ENCODE measurements at places on chromosomes 6 and 20.
A peak's percentile ranks its signal among the peaks of the same experiment; 100 is the strongest.

- peak; percentile 70 for DNase-seq
Measured at GRCh38 chr6:13466304-13467215, 20.8 kb downstream of the GFOD1 start.

- DNase-seq, result no peak
Measured at GRCh38 chr6:1516742-1517520, 92.8 kb upstream of the FOXC1 start.

DNA sequence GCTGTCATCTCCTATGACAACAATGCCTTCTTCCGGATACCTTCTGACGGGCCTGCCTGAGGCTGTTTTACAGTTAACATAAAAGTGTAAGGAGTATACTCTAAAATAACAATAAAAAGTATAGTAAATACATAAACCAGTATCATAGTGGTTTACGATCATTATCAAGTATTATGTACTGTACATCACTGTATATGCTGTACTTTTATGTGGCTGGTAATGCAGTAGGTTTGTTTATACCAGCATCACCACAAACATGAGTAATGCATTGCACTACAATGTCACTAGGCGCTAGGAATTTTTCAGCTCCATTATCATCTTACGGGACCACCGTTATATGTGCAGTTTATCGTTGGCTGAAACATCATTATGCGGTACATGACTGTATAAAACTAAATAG lies 76.5 kb downstream of the VEGFA start:
- no peak for DNase-seq

- DNase-seq, result no peak
Measured at GRCh38 chr6:148608199-148608951, 138.5 kb upstream of the UST start.

GRCh38 chr6:88361298-88361697 lies 195.2 kb upstream of the CNR1 start:
- no peak for DNase-seq

DNA sequence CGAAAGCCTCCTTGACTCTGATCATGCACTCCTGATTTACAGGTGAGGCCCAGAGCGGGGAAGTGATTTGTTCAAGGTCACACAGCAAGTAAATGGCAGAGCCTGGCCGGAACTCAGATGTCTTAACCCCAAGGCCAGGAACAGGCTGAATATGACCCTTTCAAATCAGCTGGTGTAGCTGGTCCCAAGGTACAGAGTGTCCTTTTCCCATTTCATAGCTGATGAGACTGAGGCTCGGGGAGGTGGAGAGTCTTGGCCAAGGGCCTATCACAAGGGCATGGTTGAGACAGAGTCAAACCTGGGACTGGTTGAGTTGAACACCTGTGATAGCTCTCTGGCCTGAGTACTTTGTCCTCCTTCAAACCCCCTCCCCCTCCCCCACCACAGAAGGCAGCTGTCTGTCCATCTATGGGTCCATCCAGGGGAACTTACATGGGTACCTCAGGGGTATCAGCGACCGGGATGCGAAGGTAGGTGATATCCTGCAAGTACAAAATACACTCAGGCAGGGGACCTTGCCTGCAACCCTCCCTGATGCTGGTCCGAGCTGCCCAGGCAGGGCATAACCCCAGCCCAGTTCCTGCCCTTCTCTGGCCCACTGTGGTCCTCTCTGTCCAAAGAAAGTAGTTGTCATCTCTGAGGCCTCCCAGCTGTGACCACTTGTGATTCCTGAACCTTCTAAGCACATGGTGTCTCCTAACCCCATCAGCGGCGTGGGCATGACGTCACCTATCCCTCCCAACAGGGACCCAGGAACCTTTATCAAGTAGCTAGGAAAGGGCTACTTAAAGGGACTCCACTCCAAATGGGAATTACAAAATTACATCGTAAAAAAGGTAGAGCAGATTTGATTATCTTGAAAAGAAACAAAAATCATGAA lies 5.6 kb downstream of the DUSP15 start:
- no peak for DNase-seq

DNA sequence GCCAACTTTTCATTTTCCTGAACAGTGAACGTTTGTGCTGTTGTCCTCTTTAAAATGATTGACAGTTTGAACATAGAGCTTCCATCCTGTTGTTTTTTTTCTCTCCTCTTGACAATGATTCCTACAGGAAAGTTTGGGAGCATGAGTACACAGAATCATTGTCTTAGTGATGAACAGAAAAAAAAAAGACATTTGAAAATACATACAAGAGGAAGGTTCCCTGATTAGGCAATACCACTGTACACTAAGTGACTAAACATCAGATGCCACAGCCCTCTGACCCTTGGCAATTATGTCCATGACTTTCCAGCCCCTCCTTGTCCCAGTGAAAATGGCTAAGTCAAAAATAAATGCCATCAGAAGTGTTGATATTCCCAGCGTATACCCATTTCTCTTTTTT lies 71.5 kb downstream of the RTN4IP1 start:
- DNase-seq, result no peak

DNA sequence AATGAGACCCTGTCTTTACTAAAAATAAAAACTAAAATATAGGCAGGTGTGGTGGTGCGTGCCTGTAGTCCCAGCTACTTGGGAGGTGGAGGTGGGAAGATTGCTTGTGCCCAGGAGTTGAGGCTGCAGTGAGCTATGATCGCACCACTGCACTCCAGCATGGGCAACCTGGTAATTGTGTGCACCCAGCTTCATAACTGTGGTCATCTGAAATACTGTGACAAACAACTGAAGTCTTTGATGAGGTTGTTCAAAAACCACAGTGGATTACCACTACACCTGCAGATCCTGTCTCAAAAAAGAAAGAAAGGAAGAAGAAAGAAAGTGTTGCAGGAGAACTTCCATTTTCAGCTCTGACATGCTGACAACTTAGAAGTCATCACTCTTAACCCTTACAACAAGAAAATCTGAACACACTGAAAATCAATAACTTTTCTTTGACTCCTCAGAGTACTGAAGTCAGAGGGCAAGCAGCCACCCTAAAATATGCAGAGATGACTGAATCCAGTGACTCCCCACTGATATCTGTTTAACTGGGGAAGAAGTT lies 13.8 kb upstream of the ZBP1 start:
- no peak for DNase-seq

GRCh38 chr6:46676604-46677313 lies 10.9 kb upstream of the TDRD6 start:
- no peak for DNase-seq

GRCh38 chr6:105402090-105402938 lies 568 bp downstream of the PREP start:
- no peak for DNase-seq

DNA sequence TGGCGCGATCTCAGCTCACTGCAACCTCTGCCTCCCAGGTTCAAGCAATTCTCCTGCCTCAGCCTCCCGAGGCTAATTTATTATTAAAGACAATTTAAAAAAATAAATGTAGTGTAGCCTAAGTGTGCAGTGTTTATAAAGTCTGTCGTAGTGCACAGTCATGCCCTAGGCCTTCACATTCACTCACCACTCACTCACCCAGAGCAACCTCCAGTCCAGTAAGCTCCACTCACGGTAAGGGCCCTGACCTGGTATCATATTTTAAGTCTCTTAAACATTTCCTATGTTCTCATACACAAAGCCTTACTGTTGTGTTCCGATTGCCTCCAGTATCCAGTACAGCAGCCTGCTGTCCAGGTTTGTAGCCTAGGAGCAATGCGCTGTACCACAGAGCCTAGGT lies 168.2 kb upstream of the FOXQ1 start:
- DNase-seq, result no peak

DNA sequence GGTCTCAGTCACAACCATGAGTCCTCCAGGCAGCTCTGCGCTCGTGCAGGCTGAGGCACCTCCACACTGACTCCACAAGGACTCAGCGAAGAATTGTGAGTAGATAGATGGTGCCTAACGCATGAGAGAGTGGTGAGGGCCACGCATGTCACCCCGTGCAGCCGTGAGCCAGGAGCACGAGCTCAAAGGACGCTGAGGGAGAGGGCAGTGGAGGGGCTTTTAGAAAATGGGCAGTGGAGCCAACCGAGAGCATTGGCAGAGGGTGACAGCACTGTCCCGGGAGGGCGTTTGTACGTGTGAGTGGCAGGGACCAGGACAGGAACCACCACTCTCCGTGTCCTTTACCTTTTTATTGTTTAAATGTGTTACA lies 105.6 kb downstream of the PSMB1 start:
- no peak for DNase-seq

- DNase-seq, result no peak
Measured at GRCh38 chr20:53195876-53196610, 223.9 kb downstream of the TSHZ2 start.

DNA sequence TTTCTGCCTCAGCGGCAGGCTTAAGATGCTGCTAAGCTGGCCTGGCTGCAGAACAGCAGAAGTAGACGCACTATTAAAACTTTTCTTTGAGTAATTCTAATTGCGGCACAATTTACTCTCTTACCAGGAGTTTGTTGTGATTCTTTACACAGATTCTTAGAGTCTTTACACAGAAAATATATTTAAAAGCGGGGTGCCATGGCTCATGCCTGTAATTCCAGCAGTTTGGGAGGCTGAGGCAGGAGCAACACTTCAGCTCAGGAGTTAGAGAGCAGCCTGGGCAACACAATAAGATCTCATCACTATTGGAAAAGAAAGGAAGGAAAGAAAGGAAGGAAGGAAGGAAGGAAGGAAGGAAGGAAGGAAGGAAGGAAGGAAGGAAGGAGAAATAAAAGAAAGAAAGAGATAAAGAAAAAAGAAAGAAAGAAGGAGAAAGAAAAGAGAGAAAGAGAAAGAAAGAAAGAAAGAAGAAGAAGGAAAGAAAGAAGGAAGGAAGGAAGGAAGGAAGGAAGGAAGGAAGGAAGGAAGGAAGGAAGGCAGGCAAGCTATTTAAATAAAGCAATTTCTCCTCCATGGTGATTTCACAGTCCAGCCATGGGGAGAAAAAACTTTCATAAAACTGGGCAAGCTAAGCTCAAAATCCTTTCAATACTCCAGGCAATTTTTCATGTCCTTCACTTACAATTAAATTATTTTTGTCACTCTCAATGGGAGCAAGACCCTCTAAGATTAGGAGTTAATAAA lies 21.1 kb upstream of the MRS2 start:
- DNase-seq, result no peak
